ENCODE measurements at places on chromosomes 1 and 21.

DNA sequence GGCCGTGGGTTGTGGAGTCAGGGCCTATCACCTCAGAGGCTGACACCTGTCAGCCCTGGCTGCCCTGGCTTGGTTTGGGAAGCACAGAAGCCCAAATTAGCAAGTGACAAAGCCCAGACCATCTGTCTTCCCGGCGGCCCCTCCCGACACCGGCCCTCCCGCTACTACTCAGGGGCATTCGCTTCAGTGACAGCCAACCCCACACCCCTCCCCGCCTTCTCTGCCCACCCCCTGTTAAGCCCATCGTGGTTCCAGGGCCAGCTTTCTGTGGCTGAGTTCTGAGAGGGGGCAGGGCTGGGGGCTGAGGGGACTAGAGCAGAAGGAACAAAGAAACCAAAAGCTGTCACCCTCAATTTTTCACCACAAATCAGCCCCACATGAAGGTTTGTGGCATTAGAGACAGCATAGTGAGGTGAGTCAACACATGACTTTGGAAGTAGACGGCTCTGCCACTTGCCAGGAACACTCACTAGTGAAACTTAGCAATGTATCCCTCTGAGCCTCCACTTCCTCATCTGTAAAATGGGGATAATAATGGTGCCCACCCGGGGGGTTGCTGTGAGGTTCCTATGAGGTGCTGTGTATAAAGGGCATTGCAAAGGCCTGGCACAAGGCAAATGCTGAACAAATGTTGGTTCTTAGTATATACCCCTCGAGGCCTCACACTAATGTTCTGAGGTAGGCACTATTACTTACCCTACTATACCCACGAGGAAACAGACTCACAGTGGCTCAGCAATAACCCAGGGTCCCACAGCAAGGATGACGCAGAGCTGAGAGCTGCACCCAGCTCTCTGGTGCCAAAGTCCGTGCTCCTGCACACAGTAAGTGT lies 5.2 kb upstream of the TNNI1 start:
- peak; percentile 11 for DNase-seq

DNA sequence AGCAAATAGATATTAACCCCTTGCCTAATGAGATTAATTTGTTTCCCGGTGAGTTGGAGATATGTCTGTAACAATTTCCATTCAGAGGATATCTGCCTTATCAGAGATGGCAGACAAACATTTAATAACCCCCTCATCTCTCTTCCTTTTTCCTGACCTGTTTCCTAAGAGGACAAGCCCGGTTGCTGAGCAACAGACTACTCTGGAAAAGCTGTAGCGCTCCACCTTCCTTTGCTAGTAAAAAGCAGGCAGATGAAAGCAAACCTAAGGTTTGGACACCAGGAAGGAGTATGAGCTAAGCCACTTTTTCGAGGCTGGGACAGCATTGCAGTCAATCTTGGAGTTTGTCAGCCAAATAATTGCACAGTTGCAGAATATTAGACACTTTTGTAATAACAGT lies 82.4 kb downstream of the RGS21 start:
- DNase-seq: no peak

DNA sequence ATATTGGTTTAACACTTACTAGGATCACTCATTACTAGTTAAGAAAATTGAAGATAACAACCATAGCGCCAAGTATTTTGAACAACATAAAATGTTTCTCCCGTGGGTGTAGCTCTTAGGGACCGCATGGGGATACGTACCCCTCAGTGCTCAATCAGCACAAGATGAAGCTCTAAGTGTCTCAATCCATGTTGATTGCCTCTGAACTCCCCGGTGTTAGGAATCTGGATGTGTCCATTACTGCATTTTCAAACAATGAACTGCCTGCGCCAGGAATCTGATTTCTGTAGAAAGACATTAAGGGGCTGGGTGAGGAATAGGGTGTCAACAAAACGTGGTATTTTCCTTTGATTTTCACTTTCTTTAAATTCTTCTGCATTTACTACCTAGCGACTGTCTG lies 100.2 kb downstream of the LMO4 start:
- no peak for DNase-seq

DNA sequence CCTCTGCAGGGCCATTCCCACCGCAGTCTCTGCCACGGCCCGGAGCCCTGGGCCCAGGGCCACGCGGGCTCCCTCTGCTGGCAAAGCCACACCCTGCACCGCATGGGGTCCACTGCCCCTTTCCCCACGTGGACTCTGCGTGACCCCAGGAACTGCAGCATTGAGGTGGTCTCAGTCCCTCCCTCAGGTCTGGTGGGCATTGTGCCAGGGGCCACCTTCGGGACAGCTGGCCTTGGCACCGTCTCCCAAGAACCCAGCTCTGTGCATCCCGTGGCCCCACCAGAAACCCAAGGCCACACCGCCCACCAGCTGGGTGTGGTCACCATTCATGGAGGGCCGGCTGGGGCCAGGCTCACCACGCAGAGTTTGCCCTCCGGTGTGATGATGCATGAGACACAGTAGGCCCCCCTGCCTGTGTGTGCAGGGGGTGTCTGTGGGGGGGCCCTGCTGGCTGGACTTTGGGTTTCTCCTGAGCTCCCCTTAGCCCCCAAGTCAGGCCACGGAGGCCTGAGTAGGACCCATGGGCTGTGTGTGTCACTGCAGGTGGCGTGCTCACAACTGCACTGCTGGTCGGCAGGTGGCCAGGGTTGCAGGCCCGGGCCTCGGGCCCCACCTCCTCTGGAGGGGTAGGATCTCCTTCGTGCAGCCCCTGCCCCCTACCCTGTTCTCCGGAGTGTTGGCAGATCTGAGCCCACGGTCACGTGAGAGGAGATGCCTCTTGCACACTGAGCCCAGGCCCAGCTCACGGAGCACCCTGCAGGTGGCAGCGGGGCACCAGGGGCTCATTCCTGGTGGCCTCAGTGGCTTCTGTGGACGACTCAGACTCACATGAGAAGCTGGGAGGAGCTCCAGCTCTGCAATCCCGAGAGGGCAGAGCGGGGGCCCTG lies 5.8 kb downstream of the VWA1 start:
- peak; percentile 31 for DNase-seq

- DNase-seq: no peak
These were observed 15.8 kb downstream of the THBS3 start for GRCh38 chr1:155191904-155192303.

DNA sequence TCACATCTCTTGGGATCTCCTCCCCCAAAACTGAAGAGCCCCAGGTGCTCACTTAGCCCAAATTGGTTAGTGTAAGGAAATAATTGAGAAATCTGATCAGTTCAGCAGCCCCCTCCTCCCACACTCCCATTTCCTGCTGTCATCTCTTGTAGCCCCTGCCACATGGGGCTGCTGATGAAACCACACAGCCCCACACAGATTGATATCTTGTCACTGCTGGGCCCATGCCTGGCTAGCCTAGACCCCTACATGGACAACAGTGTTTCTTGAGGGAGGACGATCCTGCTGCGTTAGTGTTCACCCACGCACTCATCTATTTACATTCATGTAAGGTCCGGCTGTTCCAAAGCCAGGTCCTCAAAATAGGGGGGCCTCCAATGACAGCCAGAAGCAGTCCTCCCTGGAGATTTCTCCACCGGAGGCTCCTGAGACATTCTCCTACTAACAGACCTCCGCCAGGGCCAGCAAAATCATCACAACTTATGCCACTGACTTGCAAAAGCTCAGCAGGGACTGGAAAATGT lies 23.9 kb upstream of the RXRG start:
- no peak for DNase-seq

GRCh38 chr1:3174487-3175247 lies 105.7 kb downstream of the PRDM16 start:
- peak; percentile 58 for DNase-seq

- peak; percentile 19 for DNase-seq
These were observed 33.2 kb upstream of the PAX7 start for GRCh38 chr1:18597160-18598042.

All from fibroblast of upper back skin (primary cell).